Fibroblast of skin of abdomen (primary cell): ENCODE measurements at places on chromosomes 4 and X.

GRCh38 chrX:45502396-45502795 lies 301.7 kb upstream of the DIPK2B start:
- no peak for DNase-seq

GRCh38 chrX:143472347-143472938 lies 44.8 kb downstream of the SPANXN3 start:
- no peak for DNase-seq

DNA sequence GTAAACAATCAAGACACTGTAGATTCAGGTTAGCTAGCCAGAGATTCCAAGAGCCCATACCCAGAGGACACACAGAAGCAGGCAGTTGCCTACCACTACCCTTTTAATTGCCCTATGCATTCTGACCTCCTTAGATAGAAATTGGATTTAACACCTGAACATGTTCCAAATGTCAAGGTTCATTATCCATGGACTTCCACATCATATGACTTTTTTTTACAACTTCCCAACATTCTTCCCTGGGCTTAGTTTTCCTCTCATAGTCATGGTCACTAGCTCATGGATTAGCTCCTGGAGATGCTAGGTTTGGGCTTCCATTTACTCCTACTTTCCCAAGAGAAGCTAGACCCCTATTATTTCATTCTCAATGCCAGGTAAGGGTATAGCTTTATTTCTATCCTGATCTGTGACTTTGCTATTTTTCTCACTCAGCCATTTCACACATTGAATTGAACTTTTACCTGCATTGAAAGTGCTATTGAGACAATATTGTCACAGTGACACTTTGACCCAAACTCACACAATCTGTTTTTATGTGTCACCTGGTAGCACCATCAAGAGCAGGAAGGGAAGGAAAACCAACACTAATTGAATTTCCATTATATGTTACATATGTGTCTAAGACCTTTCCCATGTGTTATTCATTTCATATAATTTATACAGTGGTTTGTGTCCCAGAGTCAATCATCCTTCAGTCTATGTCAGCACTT lies 44.0 kb upstream of the PRKG2 start:
- no peak for DNase-seq

- DNase-seq = no peak
These were observed 13.1 kb downstream of the RP2 start for GRCh38 chrX:46849933-46850332.

- no peak for DNase-seq
These were observed 7.5 kb downstream of the YY2 start for GRCh38 chrX:21863241-21863640.

DNA sequence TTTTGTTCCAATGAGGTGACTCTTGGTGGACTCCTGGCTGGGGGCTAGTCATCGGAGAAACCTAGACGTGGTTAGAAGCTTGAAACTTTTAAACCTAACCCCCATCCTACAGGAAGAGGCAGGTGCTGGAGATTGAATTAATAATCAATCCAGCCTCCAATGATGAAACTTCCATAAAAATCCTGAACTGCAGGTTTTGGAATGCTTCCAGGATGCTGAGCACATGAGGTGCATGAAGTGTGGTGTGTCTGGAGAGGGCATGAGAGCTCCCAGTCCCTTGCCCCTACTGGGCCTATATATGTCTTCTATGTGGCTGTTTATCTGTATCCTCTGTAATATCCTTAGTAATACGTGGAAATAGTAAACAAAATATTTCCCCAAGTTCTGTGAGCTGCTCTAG lies 90.7 kb upstream of the PDHA2 start:
- no peak for DNase-seq
